ENCODE measurements at places on chromosomes 1 and 21. TPM values are rescaled to one million over a fixed set of nuclear protein-coding genes. Genes with fewer than 3 reads are reported as not detected.

DNA sequence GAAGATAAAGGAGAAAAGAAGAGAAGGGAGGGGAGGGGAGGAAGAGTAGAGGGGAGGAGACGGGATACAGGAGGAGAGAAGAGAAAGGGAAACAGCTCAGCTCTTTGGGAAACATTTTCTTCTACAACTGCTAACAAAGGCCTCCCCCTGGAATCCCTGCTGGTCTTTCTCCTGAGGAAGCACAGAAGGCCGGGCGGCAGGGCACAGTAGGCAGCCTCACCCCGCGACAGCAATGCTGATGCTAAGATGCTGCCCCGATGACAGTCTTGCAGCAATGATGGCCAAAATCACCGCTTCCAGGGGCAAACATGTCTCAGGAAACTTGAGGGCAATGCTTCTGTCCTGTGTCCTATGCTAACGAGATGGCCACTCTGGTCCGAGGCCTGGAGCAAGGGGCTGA, 5.2 kb downstream of the KIAA2013 start:
- no peak for DNase-seq

- DNase-seq = no peak
These were observed 18.0 kb upstream of the VSIG8 start for GRCh38 chr1:159880430-159880829.

DNA sequence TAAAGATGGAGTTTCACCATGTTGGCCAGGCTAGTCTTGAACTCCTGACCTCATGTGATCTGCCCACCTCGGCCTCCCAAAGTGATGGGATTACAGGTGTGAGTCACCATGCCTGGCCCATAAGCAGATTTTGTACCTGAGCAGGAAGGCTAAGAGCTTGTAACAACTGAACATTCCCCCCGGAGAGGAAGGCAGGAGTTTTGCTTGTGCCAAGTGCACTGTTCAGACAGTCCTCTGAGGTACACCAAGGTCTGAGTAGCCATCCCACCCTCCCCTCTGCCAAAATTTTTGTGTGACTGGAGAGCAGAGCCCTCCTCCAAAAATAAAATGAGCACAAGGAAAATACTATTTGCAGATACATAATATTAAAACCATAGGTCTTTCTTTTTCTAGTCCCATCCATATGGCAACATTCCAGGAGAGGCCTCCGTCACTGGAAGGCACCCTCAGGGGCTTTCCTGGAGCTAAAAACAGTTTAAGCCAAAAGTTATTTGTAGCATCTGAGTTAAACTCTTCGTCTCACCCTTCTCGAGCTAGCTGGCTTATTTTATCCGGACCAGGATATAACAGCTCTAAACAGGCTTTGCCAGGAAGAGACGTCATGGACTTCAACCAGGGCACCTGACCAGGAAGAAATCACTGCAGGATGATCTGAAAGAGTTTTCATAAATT, 27.2 kb downstream of the CAPN2 start:
- no peak for DNase-seq

DNA sequence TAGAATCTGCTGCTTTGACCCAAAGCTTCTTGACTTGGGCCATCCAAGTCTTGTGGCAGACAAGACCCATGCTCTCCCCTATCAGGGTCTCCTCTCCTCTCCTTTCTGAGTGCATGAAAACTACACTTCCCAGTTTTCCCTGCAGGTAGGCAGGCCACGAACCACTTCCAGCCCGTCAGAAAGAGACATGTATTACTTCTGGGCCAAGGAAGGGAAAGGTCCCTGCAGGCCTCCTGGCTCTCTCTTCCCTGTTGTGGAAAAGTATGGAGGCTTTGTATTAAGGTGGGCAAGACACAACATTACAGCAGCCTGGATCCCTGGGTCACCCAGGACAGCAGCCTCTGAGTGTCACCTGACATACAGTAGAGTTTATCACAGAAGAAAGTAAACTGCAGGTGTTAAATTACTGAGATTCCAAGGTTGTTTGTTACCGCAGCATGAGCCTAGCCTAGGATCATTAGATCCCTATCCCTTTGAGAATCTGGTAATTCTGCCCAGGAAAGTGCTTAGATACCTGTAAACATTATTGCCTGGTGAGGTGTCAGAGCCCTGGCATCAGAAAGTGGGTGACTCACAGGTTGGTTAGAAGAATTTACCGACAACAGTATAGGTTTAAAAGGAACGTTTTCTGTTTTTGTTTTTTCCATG, 717.3 kb downstream of the MATN1 start:
- DNase-seq = no peak

DNA sequence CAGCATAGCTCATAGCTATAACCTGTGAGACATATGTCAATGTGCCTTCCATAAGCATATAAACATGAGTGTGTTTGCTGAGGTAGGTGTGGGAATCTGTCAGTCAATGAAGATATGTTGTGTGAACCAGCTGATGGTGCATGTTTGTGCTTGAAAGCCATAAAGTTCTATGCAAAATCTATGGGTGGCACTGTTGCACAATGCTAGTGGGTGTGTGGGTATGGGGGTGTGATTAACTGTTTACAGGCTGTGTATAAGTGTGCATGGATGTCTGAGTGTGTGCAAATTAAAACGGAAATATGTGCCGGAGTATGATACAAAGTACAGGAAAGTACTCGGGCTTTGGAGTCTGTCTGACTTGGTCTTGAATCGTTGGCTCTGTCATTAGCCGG, 1.0 kb upstream of the ATP2B4 start:
- DNase-seq = no peak

- DNase-seq = no peak
These were observed 586.2 kb upstream of the ADGRL4 start for GRCh38 chr1:79592707-79593106.

GRCh38 chr1:52162947-52163346, 21.1 kb downstream of the ZFYVE9 start:
- DNase-seq = no peak

- no peak for DNase-seq
These were observed 12.6 kb downstream of the RIMKLA start for GRCh38 chr1:42392967-42393848.

DNA sequence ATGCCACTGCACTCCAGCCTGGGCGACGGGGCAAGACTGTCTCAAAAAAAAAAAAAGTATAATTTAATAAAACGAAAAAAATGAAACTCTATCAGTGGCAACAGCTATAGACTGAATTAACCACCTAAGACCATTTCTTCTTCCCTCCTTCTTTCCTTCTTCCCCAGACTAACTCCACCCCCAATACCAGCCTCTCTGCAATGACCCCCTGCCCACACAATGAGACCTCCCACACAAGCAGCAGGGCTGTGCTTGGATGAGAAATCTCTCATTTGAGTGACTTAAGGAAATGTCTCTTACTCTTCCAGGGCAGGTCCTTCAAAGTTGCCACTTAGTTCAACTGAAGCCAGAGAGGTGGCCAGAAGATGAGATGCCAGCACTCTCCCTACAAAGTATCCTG, 94.5 kb upstream of the SYT6 start:
- DNase-seq = no peak

DNA sequence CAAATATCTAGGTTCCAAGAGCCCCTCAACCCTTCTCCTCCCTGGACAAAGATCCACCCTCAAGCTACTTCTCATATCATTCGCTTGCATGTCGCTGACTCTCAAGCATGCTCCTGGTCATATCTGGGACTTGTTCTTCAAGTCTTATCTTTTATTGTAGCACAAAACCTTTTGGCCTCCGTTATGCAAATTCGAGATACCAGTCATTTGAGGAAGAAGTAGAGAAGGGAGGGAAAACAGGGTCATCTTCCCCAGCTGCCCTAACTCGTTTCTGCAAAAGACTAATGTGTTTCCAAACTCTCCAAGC, 63.8 kb upstream of the ETS2 start:
- no peak for DNase-seq

DNA sequence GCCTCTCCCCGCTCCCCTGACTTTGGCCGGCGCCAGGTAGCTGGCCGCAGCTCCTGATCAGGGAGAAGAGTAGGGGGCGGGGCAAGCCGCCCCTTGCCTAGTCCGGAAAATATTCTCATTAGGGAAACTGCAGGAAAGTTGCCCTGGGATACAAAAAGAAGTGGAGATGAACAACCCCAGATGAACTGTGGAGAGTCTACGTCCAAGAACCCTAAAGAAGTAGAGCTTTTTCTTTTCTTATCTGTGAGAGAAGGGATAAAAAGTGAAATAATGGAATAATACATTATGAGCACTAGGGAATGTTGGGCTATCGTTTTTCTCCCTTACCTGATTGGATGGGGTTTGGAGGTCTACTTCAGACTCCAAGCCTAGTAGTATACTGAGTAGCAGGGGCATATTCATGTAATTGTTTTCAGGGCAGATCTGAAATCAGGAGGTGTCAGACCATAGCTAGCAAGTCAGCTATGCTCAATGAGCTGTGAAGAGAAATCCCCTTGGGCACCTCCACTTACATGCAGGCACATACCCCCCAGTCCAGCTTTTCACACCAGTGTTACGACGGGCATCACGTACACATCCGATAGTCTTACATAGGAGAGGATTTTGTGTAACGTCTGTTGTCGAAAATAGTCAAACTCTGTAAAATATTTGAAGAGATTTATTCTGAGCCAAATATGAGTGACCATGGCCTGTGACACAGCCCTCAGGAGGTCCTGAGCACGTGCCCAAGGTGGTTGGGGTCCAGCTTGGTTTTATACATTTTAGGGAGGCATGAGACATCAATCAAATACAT, 1.7 kb upstream of the DUSP10 start:
- DNase-seq = no peak

GRCh38 chr1:243727503-243728203, 122.4 kb downstream of the AKT3 start:
- DNase-seq = no peak

DNA sequence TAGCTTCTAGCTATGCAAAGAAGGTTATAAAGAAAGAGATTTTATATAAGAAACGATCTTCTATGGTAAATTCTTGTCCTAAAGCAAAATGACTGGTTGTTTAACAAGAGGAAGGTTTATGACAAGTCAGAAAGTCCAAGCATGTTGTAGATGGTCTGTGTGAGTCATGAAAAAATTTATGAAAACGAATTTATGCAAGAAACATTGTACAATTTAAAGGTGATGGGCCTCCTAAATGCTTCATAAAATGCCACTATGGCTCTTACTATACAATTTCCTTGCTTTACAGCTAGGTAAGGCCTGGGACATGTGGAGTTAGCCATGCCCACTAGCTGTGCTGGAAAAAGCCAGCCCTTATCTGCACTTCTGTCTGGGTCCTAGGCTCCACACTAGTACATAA, 125.4 kb downstream of the PTGER3 start:
- DNase-seq = no peak

- DNase-seq = no peak
These were observed 31.3 kb downstream of the VTCN1 start for GRCh38 chr1:117179471-117179870.

GRCh38 chr1:170881268-170882265, 53.8 kb upstream of the MROH9 start:
- DNase-seq = no peak

DNA sequence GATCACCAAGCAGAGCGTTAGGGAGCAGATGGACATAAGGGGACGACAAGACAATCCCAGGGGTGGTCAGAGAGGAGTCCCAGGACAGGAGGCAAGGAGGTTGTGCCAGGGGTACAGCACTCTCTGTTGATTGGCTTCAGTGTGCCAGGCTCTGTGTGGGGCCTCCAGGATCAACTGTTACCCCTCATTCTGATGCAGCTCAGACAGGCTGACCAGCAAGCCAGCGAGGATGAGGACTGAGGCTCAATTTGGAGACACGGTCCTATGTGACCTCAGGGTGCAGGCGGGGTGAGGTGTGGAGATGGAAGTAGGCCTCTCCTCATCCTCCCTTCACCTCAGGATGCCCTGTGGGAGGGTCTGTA, 4.0 kb downstream of the HYI start:
- no peak for DNase-seq

- DNase-seq = peak; percentile 6
These were observed 2.9 kb downstream of the C1QA start for GRCh38 chr1:22639286-22639685.

- no peak for DNase-seq
These were observed 23.2 kb downstream of the ATP8B2 start for GRCh38 chr1:154348429-154349076.

DNA sequence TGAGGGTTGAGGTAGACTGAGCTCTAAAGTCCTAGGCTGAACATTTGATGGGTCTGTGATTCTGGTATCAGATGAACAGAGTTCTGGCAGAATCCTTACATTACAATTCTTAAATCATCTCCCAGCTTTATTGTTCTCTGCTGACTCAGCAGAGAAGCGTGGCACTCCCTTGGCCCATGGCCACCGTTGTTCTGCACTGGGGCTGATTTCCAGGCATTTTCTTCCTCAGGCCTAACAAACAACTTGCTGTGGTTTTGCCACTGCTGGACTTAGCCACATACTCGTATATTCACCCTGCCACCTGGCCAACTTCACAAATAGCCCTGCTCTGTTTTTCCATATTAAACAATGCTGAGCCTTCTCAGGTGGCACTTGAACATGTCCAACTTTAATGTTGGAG, 223.2 kb downstream of the TNR start:
- no peak for DNase-seq

GRCh38 chr1:84957966-84958365, 38.9 kb downstream of the MCOLN2 start:
- DNase-seq = no peak

GRCh38 chr1:165645654-165646366, 14.8 kb downstream of the MGST3 start:
- DNase-seq = no peak

DNA sequence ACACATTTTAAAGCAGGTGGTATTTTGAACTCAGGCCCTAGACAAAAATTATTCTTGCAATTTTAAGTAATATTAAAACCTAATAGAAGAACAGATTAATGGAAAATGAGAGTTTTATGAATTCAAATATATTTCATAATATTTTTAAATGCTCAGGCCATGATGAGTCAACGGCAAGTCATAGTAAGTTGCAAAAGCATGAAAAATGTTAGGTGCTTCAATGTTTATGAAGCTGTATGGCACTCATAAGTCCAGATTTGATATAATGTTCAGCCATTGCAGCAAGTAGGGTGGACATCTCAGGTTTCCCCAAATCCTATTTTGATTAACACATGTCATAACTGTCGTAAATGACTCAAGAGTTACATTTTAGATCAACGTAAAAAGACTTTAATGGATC, 112.6 kb downstream of the GRIK1 start:
- DNase-seq = no peak

The IPO13 gene
- polyA plus RNA-seq = 13.4 TPM

The GPR37L1 gene
- polyA plus RNA-seq = not detected

The NFASC gene
- polyA plus RNA-seq = 6.8 TPM

The OR2AK2 gene
- polyA plus RNA-seq = not detected

The GUCA2A gene
- polyA plus RNA-seq = not detected

The RCC1 gene
- 27.0 TPM for polyA plus RNA-seq

The TCHHL1 gene
- polyA plus RNA-seq = not detected

The CCDC27 gene
- polyA plus RNA-seq = not detected
